Progenitor cell of endocrine pancreas (in vitro differentiated cells): ENCODE measurements at places on chromosomes 7 and 10. TPM values are rescaled to one million over a fixed set of nuclear protein-coding genes. Genes with fewer than 3 reads are reported as not detected.

Gene ASAH2
- total RNA-seq, result 6.1 and 6.6 TPM in 2 replicates

Gene CACNB2
- total RNA-seq, result 4.9 and 6.5 TPM in 2 replicates

Gene GIMAP8
- total RNA-seq, result not detected in 2 replicates

Gene PDZD8
- 28.6 and 30.9 TPM in 2 replicates for total RNA-seq

Gene LIPK
- not detected in 2 replicates for total RNA-seq

Gene ANXA8
- total RNA-seq, result not detected in 2 replicates

Gene ZKSCAN1
- 196 and 209 TPM in 2 replicates for total RNA-seq

Gene ING3
- total RNA-seq, result 27.4 and 28.3 TPM in 2 replicates
